GM12878 (cell line): ENCODE measurements at places on chromosomes 3 and 15. TPM values are rescaled to one million over a fixed set of nuclear protein-coding genes. Genes with fewer than 3 reads are reported as not detected.
A peak's percentile ranks its signal among the peaks of the same experiment; 100 is the strongest.

CYP1A2 gene
- total RNA-seq, result not detected in 2 replicates

- DNase-seq, result no peak
- H3K4me3 ChIP-seq, result no peak overlapping the region
- no peaks in the 10 kb centered on the region for H3K36me3 ChIP-seq
- no peak overlapping the region for H3K27ac ChIP-seq
- no peaks in the 10 kb centered on the region for H3K4me1 ChIP-seq
Measured at GRCh38 chr3:138940446-138940845, 6.5 kb downstream of the FOXL2 start.

TYRO3 gene
- 0.28 and 0.64 TPM in 2 replicates for total RNA-seq

- no peaks in the 10 kb centered on the region for H3K36me3 ChIP-seq
- no peak for DNase-seq
- no peaks in the 10 kb centered on the region for H3K4me1 ChIP-seq
- no peak overlapping the region for H3K4me3 ChIP-seq
- H3K27ac ChIP-seq, result no peak overlapping the region
Measured at GRCh38 chr3:190892395-190892902, 30.0 kb upstream of the GMNC start.

- 0 out of 2 replicates have a peak, but pooled peaks cover 4% of the 10 kb centered on the region for H3K4me1 ChIP-seq
- H3K27me3 ChIP-seq, result no peaks in the 10 kb centered on the region
- H3K4me3 ChIP-seq, result no peak overlapping the region
- no peak overlapping the region for H3K27ac ChIP-seq
- no peak for DNase-seq
Measured at GRCh38 chr3:66297260-66297873, 76.6 kb downstream of the SLC25A26 start.

TMEM108 gene
- total RNA-seq, result not detected in 2 replicates

DNA sequence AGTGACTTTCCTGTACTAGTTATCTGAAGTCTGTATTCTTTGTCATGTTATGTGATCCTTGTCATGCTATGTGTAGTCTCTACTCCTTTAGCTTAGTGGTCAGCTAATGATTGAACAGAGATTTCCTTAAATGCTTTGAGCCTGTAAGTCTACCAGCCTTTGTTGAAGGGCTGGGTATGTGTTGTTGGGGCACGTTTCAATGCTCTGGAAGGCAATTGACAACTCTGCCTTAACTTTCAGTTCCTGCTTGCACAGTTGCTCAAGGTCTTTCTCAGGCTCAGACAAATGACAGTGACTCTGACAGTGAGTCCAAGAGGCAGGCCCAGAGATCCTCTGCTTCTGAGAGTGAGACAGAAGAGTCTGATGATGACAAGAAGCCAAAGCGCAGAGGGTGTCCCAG is 89.3 kb downstream of the CHD2 start:
- peak; percentile 38 for DNase-seq
- no peaks in the 10 kb centered on the region for H3K4me1 ChIP-seq
- H3K27ac ChIP-seq, result no peak overlapping the region
- no peaks in the 10 kb centered on the region for H3K27me3 ChIP-seq

- no peaks in the 10 kb centered on the region for H3K27me3 ChIP-seq
- no peaks in the 10 kb centered on the region for H3K4me1 ChIP-seq
- H3K27ac ChIP-seq, result no peak overlapping the region
- no peak for DNase-seq
- no peaks in the 10 kb centered on the region for H3K36me3 ChIP-seq
- no peak overlapping the region for H3K4me3 ChIP-seq
Measured at GRCh38 chr15:95365511-95366107, 964.9 kb upstream of the NR2F2 start.

GRCh38 chr3:197800379-197800778 is 9.3 kb downstream of the LRCH3 start:
- H3K27ac ChIP-seq, result peak overlapping the region; percentile 41
- DNase-seq, result no peak
- no peaks in the 10 kb centered on the region for H3K27me3 ChIP-seq
- H3K4me1 ChIP-seq, result peaks cover 40% of the 10 kb centered on the region

DNA sequence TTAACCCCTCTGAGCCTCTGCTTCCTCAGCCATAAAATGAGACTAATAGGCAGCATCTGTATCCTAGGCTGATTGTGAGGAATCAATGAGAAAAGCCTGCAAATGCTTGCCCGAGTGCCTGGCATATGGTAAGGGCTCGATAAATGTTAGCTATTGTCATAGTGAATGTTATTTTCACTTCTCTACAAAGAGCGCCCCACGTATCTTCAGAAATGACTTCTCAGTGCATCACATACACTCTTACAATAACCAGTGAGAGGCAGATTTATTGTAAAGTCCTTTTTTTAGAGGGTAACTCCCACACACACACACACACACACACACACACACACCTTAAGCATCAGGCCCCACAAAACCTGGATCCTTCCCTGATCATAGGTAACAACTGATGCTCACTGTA is 60.5 kb upstream of the SPATA12 start:
- no peak overlapping the region for H3K4me3 ChIP-seq
- no peaks in the 10 kb centered on the region; the same call in 1 of the 2 replicates for H3K4me1 ChIP-seq
- DNase-seq, result no peak
- no peaks in the 10 kb centered on the region for H3K27me3 ChIP-seq

- DNase-seq, result peak; percentile 11
- H3K36me3 ChIP-seq, result no peaks in the 10 kb centered on the region
- no peak overlapping the region for H3K4me3 ChIP-seq
- H3K27me3 ChIP-seq, result no peaks in the 10 kb centered on the region
Measured at GRCh38 chr3:183214277-183214612, 38.8 kb upstream of the B3GNT5 start.

TLR9 gene
- 4.8 and 6.9 TPM in 2 replicates for total RNA-seq

DNA sequence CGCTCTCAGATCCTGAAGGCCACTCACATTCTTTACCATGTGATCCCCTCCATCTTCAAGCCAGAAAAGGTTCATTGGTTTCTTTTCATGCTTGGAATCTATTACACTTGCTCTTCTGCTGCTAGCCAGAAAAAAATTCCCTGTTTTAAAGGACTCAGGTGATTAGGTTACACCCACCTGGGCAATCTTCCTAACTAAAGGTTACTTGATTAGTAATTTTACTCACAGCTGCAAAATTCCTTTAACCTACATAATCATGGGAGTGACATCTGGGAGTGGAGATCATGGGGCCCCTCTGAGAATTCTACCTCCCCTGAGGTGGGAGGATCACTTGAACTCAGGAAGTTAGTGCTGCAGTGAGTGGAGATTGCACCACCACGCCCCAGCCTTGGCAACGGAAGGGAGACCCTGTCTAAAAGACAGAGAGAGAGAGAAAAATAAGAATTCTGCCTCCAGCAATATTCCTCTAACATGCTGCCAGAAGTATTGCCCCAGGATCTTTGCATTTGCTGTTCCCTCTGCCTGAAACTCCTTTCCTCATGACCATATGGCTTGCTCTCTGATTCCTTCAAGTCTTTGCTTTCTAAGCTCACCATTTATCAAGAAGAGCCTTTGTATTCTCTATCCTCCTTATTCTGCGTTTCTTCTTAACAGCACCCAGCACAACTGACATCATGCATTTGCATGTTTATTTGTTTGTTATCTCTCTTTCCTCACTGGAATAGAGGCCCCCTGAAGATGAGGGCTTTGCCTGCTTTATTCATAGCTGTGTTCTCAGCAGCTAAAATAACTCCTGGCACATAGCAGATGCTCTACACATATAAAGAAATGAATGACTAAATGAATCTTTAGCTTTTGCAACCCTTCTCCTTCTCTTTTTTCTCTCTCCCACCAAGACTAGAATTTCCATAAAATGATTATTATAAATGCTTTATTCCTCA is 68.2 kb downstream of the EDEM1 start:
- H3K4me1 ChIP-seq, result no peaks in the 10 kb centered on the region
- no peak overlapping the region for H3K4me3 ChIP-seq
- H3K27ac ChIP-seq, result no peak overlapping the region
- no peak for DNase-seq

GRCh38 chr3:59153648-59154047 is 103.8 kb upstream of the CFAP20DC start:
- DNase-seq, result no peak
- no peak overlapping the region for H3K4me3 ChIP-seq
- no peaks in the 10 kb centered on the region for H3K4me1 ChIP-seq

DNA sequence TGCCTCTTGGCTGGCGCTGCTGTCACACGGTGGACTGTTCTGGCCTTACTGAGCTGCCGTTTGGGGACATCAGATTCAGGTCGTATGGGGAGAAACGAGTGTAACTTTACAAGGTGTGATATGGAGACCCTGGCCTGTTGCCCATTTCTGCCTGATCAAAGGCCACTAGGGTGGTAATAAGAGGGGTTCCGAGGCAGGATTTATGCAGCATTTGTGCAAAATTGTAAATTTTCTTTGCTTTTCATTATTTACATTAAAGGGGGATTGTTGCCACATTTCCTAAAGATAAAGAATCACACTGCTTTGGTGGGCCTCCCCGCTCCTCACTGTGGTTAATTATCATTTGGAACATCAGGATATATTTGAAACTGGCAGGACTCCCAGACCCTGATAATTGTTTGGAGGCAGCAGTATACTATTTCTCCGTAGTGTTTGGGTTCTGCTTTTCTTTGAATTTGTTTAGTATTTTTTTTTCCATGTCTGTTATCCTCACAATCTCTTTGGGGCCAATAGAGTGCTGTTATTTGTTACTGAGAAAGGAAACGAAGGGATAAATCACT is 891 bp downstream of the NXPE3 start:
- H3K27me3 ChIP-seq, result no peaks in the 10 kb centered on the region
- H3K4me1 ChIP-seq, result peaks cover 10% of the 10 kb centered on the region
- H3K36me3 ChIP-seq, result no peaks in the 10 kb centered on the region
- H3K27ac ChIP-seq, result no peak overlapping the region
- H3K4me3 ChIP-seq, result peak overlapping the region; percentile 89

DNA sequence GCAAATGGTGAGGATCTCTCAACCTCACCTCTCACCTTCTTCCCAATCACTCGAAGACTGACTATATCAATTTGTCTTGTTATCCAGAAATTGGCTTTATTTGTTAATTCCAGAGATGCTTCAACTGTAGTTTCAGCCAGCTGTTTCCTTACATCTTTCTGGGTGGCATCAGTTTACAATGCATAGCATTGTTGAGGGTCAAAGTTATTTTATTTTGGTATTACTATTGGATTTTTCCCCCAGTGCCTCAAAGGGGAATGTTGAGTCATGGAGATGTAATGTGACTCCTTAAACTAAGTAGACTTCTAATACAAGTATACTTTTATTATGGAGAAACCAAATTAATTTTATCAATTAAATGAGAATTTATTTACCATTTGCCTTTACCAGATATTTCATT is 351.6 kb downstream of the TIGIT start:
- no peak overlapping the region for H3K4me3 ChIP-seq
- H3K27me3 ChIP-seq, result no peaks in the 10 kb centered on the region
- H3K36me3 ChIP-seq, result no peaks in the 10 kb centered on the region
- DNase-seq, result no peak
- H3K27ac ChIP-seq, result no peak overlapping the region

P2RY13 gene
- not detected in 2 replicates for total RNA-seq

- no peaks in the 10 kb centered on the region for H3K4me1 ChIP-seq
- H3K27me3 ChIP-seq, result no peaks in the 10 kb centered on the region
- no peak overlapping the region for H3K4me3 ChIP-seq
- DNase-seq, result no peak
Measured at GRCh38 chr15:70625438-70625837, 137.9 kb downstream of the UACA start.

NPAP1 gene
- not detected in 2 replicates for total RNA-seq

DNA sequence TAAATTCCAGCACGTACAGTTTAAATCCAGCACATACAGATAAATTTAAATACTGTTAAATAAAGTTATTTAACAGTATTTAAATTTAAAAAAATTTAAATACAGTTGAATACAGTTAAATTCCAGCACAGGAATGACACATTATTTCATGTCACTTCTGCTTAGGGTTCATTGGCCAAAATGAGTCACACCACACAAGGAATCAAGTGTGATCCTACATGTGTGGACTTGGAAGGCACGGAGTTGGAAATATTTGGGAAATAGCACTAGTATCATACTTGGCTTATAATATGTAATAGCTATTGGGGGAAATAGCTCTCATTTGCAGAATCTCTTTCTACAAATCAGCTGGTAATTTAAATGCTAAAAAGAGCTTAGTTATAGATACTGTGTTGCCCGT is 10.6 kb downstream of the RAB7A start:
- no peak overlapping the region for H3K27ac ChIP-seq
- peaks cover 3% of the 10 kb centered on the region; the same call in 1 of the 2 replicates for H3K36me3 ChIP-seq
- no peaks in the 10 kb centered on the region for H3K27me3 ChIP-seq
- no peak for DNase-seq
- H3K4me1 ChIP-seq, result peaks cover 8% of the 10 kb centered on the region
